PC-9 (cell line): ENCODE measurements at places on chromosomes 2 and 18.
A peak's percentile ranks its signal among the peaks of the same experiment; 100 is the strongest.

GRCh38 chr2:98911126-98911375, 25.0 kb downstream of the CRACDL start:
- DNase-seq, result no peak

DNA sequence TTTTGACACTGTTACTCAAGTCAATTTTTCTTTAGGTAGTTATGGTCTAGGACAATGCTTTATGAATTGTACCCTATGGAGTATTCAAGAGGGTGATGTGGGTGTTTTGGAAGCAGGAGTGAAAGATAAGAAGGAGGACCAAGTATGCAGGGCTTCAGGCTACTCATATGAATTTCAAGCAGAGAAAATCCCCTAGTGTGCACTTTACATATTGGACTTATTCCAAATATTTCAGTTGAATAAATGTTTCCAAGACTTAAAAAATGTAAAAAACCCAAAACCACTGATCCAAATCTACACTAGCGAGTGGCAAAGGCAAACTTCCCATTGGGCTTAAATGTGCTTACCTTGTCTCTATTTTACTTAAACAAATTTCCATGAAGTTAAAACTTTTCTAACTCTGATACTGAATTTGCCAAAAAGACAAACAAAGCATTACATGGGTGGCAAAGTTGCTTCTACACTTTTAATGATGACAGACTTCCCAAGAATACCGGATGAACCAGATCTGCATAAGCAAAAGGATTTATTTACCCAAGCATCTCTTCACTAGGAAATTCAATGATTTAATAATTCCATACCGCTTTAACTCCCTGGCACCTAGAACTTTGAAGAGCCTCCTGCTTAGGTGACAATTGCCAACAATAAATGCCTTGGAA, 1233.5 kb upstream of the NXPH2 start:
- DNase-seq, result no peak

DNA sequence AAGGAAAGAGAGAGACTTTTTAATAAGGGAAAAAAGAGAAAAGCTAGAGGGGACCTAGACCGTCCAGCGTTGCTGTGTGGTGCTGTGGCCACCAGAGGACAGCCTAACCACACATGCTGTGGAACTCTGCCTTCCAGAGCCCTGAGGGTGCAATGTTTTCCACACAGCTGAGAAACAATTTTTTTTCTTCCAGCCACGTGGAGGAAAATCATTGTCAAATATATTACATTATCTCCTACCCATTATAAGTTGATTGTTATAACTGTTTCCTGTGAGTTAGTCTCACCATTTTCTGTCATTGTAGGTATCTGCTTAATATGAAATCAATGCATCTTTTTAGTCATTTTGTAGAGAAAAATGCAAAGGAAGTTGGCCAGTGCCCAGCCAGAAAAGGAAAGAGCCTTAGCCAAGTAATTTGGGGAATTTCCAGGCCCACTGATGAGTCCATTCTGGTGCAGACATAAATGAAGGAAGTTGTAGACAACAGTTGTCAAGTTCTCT, 5.9 kb upstream of the MRPL19 start:
- peak; percentile 53 for DNase-seq

- DNase-seq, result no peak
These were observed 101.2 kb downstream of the UBR3 start for GRCh38 chr2:169928463-169928864.

- DNase-seq, result no peak
These were observed 181.2 kb upstream of the RAB6C start for GRCh38 chr2:129798301-129798581.

- no peak for DNase-seq
These were observed 37.7 kb downstream of the LHCGR start for GRCh38 chr2:48717846-48718245.

DNA sequence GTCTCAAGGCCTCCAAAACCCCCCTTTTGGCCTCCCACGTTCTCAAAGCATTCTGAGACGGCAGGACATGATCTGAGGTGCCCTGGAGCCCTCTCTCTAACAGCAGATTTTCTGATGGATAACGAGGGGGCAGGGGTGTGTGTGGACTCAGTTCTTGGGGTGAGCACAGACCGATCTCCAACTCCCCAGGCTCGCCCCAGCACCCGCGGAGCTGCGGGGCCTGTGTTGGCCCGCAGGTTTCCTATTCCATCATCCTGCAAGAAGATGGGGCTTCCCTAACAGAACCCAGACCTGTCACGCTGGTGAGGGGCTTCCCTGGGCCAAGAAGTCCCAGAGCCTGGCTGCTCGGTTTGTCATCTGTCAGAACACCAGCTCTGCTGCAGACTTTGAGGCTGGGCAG, 196.1 kb downstream of the ANAPC1 start:
- no peak for DNase-seq

GRCh38 chr2:157819761-157820160, 56.4 kb downstream of the ACVR1 start:
- DNase-seq, result no peak

GRCh38 chr2:240184656-240185055, 44.2 kb upstream of the OTOS start:
- no peak for DNase-seq

DNA sequence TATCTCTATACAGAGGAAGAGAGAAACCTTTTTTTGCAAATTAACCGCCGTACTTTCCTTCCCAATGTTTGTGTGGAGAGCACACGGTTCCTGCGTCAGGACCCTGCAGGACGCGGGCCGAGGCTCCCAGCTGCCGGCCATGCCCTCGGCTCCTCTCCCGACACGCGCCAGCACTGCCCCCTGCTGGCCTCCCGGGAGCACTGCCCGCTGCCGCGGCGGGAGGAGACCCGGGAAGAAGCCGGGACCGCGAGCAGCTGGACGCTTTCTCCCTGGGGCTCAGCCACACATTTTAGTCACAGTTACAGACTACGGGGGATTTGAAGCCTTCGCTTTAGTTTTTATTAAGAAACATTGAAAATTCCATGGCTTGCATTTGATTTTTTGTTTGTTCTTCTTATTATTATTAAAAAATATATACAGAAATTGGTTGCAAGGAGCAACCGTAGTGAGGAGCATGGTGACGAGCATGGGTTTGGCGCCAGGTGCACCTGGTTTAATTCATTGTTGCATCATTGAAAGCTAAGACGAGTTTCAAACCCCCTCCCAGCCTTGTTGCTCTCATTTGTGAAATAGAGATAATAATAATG, 401.2 kb downstream of the GALR1 start:
- DNase-seq, result no peak

DNA sequence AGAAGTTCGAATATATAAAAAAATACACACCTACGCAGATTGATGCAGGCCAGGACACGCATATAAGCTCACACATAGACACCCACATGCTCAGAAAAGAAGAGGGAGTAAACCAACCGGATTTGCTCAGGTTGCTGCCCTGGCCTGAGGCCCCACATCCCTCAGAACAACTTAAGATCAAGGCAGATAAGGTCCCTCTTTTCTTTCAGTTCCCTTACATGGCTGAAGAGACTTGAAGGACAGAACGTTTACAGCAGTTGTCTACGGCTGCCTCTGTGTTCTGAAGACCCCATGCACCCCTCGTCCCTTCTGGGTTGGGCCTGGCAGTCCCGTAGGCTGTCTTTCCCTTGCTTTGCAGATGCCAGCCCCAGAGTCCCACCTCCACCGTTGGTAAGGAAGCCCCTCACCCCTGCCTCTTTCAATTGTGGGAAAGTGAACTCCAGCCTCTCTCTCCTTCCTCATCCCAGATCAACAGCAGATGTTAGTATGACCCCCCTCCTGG, 4.3 kb upstream of the NAGK start:
- DNase-seq, result no peak

GRCh38 chr2:11239666-11240462, 84.6 kb downstream of the SLC66A3 start:
- no peak for DNase-seq
